ENCODE measurements at places on chromosomes 5 and 9.
A peak's percentile ranks its signal among the peaks of the same experiment; 100 is the strongest.

GRCh38 chr5:40680741-40681362 lies 1.1 kb downstream of the PTGER4 start:
- H3K4me3 ChIP-seq, result peak overlapping the region; percentile 78
- H3K27ac ChIP-seq, result peak overlapping the region; percentile 82
- DNase-seq, result peak; percentile 30
- H3K4me1 ChIP-seq, result peaks cover 17% of the 10 kb centered on the region

- H3K36me3 ChIP-seq, result no peaks in the 10 kb centered on the region
- no peaks in the 10 kb centered on the region for H3K4me1 ChIP-seq
- no peak overlapping the region for H3K4me3 ChIP-seq
- no peak overlapping the region for H3K27ac ChIP-seq
- DNase-seq, result no peak
Observed at GRCh38 chr5:102922111-102922720, 167.1 kb downstream of the PAM start.

GRCh38 chr9:95974389-95974788 lies 98.9 kb downstream of the ERCC6L2 start:
- no peak for DNase-seq
- no peaks in the 10 kb centered on the region for H3K4me1 ChIP-seq
- peaks cover 5% of the 10 kb centered on the region for H3K36me3 ChIP-seq
- no peaks in the 10 kb centered on the region for H3K27me3 ChIP-seq

DNA sequence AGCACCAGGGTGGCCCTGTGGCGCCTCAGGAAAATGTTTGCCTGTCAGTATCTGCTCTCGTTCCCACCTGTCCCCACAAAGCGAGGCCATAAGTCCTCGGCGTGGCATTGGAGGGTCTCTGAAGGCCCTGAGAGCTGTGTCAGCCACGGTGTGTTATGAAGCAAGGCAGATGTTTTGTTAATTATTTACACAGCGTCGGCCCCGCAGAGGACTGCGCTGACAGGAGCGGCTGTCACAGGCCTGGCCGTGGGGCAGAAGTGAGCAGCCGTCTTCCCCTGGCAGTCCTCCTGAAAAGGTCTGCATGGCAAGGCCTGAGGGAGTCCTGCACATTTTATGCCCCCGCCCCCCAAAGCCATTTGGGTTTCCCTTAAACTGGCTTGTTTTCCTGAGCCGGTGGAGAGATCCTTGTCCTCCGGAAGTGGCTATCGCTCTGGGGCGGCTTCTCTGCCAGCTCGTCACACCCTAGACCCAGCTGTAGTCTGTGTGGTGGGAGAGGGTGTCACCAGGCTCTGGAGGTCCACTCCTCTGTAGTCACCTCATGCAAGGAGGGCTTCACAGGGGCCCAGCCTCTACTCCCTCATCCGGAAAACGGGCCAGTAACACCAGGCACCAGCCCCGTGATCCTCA lies 6.2 kb downstream of the NEK6 start:
- H3K27me3 ChIP-seq, result no peaks in the 10 kb centered on the region
- DNase-seq, result no peak
- no peaks in the 10 kb centered on the region for H3K4me1 ChIP-seq
- no peak overlapping the region for H3K4me3 ChIP-seq
- H3K36me3 ChIP-seq, result no peaks in the 10 kb centered on the region
- H3K27ac ChIP-seq, result peak overlapping the region; percentile 87

GRCh38 chr5:151949701-151950308 lies 25.2 kb upstream of the GLRA1 start:
- no peaks in the 10 kb centered on the region for H3K27me3 ChIP-seq
- no peak overlapping the region for H3K27ac ChIP-seq
- no peaks in the 10 kb centered on the region for H3K36me3 ChIP-seq

DNA sequence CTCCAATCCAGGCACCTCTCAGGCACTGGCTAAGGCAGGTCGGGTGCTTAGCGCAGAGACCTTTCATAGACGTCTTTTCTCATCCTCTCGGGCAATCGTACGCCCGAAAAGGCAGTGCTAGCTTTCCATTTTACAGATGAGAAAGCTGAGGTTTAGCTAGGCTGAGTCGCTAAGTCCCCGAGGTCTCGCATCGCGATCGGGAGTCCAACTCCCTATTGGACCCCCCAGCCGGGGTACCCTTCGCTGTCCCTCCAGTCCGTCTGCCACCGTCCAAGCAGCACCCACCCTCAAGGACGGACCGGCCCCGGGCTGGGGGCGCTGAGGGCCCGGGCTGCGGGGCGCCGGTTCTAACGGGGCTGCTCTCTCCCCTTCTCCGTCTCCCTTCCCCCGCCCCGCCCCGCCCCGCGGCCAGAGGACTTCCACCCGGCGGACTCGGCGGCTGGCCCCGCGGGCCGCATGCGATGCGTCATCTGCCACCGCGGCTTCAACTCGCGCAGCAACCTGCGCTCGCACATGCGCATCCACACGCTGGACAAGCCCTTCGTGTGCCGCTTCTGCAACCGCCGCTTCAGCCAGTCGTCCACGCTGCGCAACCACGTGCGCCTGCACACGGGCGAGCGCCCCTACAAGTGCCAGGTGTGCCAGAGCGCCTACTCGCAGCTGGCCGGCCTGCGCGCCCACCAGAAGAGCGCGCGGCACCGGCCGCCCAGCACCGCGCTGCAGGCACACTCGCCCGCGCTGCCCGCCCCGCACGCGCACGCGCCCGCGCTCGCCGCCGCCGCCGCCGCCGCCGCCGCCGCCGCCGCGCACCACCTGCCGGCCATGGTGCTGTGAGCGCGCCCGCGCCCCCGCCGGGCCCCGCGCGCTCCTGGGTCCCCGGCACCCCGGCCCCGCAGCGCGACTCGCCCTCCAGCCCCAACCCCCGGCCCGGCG lies 12.5 kb upstream of the EXOSC2 start:
- H3K36me3 ChIP-seq, result no peaks in the 10 kb centered on the region
- H3K27ac ChIP-seq, result no peak overlapping the region
- H3K27me3 ChIP-seq, result no peaks in the 10 kb centered on the region
- no peak for DNase-seq

DNA sequence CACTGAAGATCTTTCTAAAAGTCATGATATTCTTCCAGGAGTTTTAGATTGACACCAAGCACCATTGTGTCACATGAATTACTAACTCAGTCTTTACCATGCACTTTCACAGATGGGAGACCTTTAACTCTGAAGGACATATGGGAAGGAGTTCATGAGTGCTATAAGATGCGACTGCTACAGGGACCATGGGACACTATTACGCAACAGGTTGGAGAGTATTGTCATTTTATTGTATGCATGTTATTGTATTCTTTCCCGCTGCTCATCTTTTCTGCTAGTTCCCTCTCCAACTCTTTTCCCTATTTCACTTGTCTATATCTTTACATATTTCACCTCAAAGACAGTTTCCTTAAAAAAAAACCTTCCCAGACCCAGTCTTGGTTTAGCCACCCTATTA lies 99.8 kb downstream of the RPS23 start:
- H3K4me3 ChIP-seq, result no peak overlapping the region
- no peaks in the 10 kb centered on the region for H3K4me1 ChIP-seq
- H3K27me3 ChIP-seq, result no peaks in the 10 kb centered on the region
- H3K36me3 ChIP-seq, result no peaks in the 10 kb centered on the region
- no peak for DNase-seq
- no peak overlapping the region for H3K27ac ChIP-seq

- no peak for DNase-seq
- no peaks in the 10 kb centered on the region for H3K27me3 ChIP-seq
- H3K36me3 ChIP-seq, result no peaks in the 10 kb centered on the region
- H3K27ac ChIP-seq, result peak overlapping the region; percentile 55
- no peak overlapping the region for H3K4me3 ChIP-seq
Observed at GRCh38 chr9:89025553-89025952, 34.3 kb downstream of the S1PR3 start.

DNA sequence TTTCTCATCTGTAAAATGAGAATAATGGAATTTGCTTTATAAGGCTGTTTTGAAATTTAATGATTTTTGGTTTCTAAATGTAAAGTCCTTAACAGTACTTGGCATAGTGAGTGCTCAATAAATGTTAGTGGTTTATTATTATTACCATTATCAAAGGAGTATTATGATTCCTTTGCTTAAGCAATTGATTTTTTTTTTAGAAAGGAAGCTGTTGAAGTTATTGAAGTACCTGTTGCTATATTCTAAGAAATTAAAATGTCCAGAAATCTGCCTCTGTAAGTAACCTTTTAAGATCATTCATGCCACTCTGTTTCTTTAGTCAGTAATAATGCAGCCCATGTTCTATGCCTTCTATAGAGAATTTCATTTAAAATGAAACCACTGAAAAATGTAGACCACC lies 15.0 kb downstream of the SMAD5 start:
- peaks cover 81% of the 10 kb centered on the region for H3K4me1 ChIP-seq
- DNase-seq, result no peak
- H3K27me3 ChIP-seq, result no peaks in the 10 kb centered on the region
- no peaks in the 10 kb centered on the region for H3K36me3 ChIP-seq
- no peak overlapping the region for H3K27ac ChIP-seq

- H3K27me3 ChIP-seq, result no peaks in the 10 kb centered on the region
- H3K27ac ChIP-seq, result no peak overlapping the region
- DNase-seq, result no peak
- H3K4me1 ChIP-seq, result no peaks in the 10 kb centered on the region
Observed at GRCh38 chr5:161078793-161079192, 226.8 kb upstream of the ATP10B start.

GRCh38 chr5:56088967-56089829 lies 94.4 kb upstream of the IL6ST start:
- no peak for DNase-seq
- H3K4me3 ChIP-seq, result no peak overlapping the region
- H3K36me3 ChIP-seq, result no peaks in the 10 kb centered on the region

DNA sequence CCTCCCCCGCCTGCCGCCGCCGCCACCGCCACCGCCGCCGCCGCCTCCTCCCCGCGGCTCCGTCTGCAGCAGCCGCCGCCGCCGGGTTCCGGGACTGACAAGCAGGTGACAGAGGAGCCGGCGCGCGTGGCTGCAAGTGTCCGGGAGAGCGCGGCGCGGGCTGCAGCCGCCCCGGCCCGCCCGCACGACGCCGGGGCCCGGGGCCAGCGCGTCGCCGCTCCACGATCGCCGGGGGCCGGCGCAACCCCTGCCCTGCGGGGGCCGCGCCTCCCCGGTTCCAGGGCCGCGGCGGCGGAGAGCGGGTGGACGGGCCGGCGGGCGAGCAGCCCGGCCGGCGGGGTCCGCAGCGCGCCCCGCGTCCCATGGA lies 343 bp downstream of the LMX1B start:
- no peak overlapping the region for H3K27ac ChIP-seq
- peaks cover 64% of the 10 kb centered on the region for H3K4me1 ChIP-seq
- H3K4me3 ChIP-seq, result peak overlapping the region; percentile 44
- no peaks in the 10 kb centered on the region for H3K27me3 ChIP-seq

- H3K36me3 ChIP-seq, result no peaks in the 10 kb centered on the region
- H3K4me3 ChIP-seq, result no peak overlapping the region
- H3K27me3 ChIP-seq, result no peaks in the 10 kb centered on the region
- H3K27ac ChIP-seq, result peak overlapping the region; percentile 96
Observed at GRCh38 chr9:129613520-129614175, 7.3 kb downstream of the C9orf50 start.

DNA sequence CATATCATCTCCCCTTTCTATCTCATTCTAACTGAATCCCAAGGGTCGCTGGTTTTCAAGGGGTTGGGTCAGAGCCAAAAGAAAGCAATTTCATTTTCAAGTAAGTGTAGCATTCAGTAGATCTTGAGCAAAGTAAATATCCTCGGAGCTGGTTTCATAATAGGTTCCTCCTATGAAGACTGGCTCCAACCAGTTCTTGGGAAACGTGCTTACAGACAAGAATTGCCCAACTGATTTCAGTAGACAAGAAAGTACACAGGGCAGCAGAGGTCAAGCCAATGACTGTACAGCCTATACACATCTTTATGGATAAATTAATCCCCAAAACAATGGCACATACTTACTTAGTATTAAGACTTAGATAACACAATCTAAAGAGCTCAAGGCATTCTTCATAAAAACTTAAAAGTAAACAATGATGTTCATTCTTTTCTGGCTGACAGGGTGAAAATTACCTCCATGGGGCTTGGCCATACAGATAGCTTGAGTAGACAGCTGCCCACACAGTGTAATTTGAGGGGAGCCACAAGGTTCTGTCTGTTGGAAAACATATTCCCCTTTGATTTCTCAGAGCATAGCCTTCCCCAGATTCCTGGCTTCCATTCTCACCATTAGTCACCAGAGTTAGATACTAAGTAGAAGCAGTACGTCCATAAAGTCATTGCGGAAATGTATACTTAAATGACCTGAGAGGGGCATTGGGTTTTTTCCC lies 163.9 kb downstream of the ARRDC3 start:
- peak; percentile 18 for DNase-seq
- H3K27ac ChIP-seq, result no peak overlapping the region
- H3K4me3 ChIP-seq, result no peak overlapping the region
- no peaks in the 10 kb centered on the region for H3K36me3 ChIP-seq

DNA sequence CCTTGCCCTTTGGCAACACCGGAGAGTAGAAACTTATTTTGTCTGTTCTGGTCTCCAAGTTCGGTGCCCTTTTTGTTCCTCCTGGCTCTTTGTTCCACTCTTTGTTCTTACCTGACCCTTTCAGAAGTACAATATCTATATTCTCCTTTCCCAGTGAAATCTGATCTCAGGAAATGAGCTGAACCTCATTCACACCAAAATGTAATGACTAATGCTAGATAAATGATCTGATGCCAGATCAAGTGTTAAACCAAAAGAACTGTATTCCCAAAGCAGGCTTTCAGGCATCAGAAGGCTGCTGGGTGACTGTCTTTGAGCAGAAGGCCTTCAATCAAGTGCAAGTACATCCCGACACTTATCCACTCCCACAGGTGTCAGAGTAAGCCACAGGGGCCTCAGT lies 156.4 kb downstream of the SPOCK1 start:
- no peak overlapping the region for H3K4me3 ChIP-seq
- no peak for DNase-seq
- no peaks in the 10 kb centered on the region for H3K36me3 ChIP-seq
- H3K4me1 ChIP-seq, result no peaks in the 10 kb centered on the region

DNA sequence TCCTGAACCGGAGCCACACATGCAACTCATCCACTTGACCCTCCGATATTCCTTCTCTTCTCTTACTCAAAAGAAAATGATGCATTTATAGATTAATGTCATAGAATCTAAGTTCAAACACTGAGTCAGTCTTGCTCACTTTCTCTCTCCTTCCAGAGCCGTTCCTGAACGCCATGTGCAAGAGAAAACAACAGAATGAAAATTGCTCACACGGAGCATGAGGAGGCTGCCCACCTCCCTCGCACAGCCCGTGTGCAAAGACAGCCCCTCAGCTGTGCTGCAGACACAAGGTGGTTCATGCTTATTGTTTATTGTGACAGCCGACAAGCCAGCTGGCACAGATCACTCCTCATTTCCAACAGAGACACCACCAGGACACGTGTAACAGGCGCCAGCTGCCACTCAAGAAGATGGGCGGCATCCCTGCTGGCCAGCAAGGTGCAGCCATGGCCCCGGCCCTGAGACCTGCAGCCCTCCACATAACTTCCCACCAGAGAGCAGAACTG lies 290.8 kb downstream of the GLIS3 start:
- no peaks in the 10 kb centered on the region for H3K36me3 ChIP-seq
- H3K4me1 ChIP-seq, result no peaks in the 10 kb centered on the region
- H3K4me3 ChIP-seq, result no peak overlapping the region
- H3K27me3 ChIP-seq, result no peaks in the 10 kb centered on the region

- no peak for DNase-seq
- no peaks in the 10 kb centered on the region for H3K27me3 ChIP-seq
- H3K4me3 ChIP-seq, result no peak overlapping the region
- no peaks in the 10 kb centered on the region for H3K36me3 ChIP-seq
- H3K27ac ChIP-seq, result no peak overlapping the region
Observed at GRCh38 chr5:150067405-150067960, 18.9 kb downstream of the CSF1R start.

GRCh38 chr5:131221888-131222287 lies 42.0 kb upstream of the CDC42SE2 start:
- no peak overlapping the region for H3K4me3 ChIP-seq
- no peak for DNase-seq
- H3K4me1 ChIP-seq, result peaks cover 7% of the 10 kb centered on the region

GRCh38 chr9:97710356-97711222 lies 13.4 kb upstream of the XPA start:
- H3K27me3 ChIP-seq, result peaks cover 9% of the 10 kb centered on the region
- H3K4me3 ChIP-seq, result no peak overlapping the region
- no peak overlapping the region for H3K27ac ChIP-seq
